ENCODE measurements at places on chromosomes 2 and 18. TPM values are rescaled to one million over a fixed set of nuclear protein-coding genes. Genes with fewer than 3 reads are reported as not detected.
A peak's percentile ranks its signal among the peaks of the same experiment; 100 is the strongest.

DNA sequence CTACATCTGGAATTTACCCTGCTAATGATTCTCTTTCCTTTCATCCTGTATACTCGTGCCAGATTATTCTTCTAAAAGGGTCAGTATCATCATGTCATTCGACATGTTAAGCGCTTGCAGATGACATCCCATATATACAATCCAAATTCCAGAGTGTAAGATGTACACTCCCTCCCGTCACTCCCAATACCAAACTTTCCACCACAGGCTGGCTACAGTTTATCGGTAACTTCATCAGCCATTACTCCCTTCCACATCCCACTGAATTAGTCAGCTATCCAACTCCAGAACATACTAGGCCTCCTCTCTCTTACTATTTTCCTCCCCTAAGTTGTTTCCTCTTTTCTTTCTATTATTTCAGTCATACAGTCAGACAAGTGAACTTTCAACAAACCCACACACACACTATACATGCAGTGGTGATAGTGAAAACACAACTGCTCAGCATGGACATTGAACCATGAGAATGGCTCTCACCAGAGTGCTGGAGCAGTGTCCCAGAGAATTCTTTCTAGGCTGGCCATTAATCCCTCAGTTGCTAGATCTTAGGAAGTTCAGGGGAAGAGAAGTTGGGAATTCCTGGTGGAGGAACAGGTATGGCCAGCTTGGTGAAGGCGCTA lies 10.6 kb upstream of the NMI start:
- no peak overlapping the region for H3K4me3 ChIP-seq
- DNase-seq = no peak
- no peak overlapping the region for H3K27ac ChIP-seq
- peaks cover 2% of the 10 kb centered on the region for H3K27me3 ChIP-seq
- no peaks in the 10 kb centered on the region for H3K36me3 ChIP-seq
- peaks cover 4% of the 10 kb centered on the region for H3K4me1 ChIP-seq

DNA sequence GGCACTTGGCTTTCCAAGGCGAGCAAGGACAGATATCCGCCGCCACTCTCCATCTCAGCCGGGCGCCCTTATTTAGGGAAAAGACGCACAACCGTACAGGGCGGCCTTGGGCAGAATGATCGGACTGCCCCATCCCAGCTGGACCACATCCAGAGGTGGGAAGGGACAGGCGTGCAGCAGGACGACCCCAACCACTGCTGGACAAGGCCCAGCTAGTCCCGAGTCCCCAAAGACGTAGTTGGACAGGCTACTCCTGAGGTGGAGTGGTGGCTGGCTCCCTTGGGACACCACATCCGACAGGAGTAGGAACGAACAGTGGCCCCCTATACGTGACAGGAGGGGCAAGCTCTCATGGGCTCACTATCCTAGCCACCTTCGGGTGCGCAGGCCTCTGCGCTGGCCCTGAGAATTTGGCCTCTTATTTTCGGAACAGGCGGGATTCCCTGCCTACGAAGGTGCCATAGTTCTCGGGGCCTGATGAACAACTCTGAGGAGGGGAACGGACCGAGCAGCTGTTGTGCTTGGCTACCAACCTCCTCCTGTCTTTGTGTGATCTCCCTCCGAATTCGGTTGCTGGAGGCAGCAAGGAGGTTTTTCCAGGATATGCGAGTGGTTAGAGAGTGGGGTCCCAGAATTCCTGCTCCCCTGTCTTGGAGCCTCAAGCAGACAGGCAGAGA lies 2.3 kb downstream of the FEV start:
- peak overlapping the region; percentile 24 for H3K27ac ChIP-seq
- peaks cover 35% of the 10 kb centered on the region for H3K4me1 ChIP-seq
- peak overlapping the region; percentile 72 for H3K4me3 ChIP-seq

The MAB21L4 gene
- total RNA-seq = not detected

DNA sequence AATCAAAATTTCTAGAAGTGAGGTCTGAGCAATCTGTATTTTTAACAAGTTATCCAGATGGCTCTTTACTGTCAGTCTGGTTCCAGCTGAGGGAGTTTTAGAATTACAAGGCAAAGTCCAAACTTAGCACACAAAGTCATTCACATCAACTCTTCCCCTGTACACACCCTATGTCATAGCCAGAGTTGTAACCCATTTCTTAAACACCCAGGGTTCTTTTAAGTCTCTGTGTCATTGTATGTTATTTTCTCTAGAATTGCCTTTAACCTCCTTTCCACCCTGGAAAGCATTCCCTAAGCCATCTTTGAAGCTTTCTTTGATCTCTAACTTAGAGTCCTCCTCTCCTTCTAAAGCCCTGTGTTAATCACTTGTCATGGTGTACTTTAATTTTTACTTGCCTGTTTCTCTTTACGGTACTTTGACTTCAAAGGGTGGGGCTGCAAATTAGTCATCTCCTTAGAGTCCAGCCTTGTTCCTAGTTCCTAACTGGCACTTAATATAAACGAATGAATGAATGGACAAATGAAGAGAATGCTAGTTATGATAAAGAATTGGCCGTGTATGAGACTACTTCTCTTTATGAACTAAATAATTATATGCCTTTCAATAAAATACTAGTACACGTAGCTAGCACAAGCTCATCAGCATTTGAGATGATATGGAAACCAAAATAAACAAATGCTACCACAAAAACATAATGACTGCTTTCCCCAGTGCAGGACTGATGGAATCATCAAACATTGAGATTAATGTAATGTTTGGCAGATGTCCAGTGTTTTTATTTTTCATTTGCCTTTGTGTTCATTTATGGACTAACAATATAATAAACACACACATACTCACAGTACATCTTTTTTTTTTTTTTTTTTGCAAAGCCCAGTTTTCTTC lies 11.9 kb upstream of the ACTR3 start:
- peaks cover 46% of the 10 kb centered on the region for H3K4me1 ChIP-seq
- no peaks in the 10 kb centered on the region for H3K27me3 ChIP-seq
- H3K36me3 ChIP-seq = peaks cover 6% of the 10 kb centered on the region
